ENCODE measurements at places on chromosomes 2 and 18.

- DNase-seq = no peak
These were observed 69.1 kb upstream of the DTNB start for GRCh38 chr2:25742501-25742900.

DNA sequence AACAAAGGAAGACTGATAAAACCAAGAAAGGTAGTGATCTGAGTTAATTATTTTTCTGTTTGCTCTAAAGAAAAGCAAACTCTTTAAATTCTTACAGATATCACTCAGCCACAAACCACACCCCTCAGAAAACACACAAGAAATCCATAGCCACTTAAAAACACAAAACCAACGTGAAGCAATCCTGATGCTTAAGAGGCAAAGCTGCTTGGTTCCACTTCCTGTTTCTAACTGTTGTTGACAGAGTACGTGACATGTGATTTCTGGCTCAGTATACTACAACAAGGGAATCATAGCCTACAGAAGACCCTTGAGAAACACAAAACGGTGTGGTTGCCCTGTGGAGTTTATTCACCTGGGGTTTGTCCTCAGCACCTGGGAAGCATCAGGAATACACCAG lies 240.9 kb upstream of the APCDD1 start:
- peak; percentile 15 for DNase-seq

DNA sequence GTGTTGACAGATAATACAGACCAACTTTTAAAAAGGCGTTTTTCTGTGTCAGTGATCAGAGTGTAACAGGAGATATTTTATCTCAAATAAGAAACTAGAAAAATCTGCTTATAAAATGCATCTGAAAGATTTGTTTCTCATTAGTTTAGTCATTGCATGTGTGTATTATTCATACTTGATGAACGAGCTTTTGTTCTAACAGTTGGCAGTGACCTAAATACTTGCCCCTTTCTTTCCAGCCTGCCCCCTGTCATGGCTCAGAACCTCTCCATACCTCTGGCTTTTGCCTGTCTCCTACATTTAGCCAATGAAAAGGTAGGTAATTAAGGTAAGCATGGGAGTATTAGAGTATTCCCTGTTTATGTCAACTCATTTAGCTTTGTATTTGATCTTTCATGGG lies 33.6 kb downstream of the NCAPH start:
- no peak for DNase-seq

DNA sequence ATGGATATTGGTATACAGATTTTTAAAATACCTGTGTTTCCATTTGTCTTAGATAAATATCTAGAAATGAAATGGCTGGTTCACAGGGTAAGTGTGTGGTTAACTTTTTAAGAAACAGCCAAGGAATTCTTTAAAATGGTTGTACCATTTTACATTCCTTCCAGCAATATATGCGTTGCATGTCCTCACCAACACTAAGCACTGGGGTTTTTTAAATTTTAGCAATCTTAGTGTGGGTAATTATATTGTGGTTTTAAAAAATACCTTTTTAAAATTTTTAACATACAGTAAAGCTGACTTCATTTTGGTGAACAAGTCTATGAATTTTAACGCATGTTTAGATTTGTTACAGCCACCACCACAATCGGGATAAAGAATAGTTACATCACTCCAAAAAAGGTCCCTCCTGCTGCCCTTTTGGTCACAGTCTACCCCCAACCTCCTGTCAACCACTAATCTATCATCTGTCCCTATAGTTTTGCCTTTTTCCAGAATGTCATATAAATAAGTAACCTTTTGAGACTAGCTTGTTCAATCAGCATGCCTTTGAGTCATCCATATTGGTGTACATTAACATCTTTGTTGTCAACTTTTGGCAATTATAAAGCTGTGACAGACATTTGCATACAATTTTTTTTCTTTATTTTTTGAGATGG lies 128.1 kb upstream of the MSTN start:
- DNase-seq = no peak

- no peak for DNase-seq
These were observed 170.3 kb downstream of the HDAC4 start for GRCh38 chr2:239230318-239231052.
